Fibroblast of skin of abdomen (primary cell): ENCODE measurements at places on chromosomes 2 and 18.

DNA sequence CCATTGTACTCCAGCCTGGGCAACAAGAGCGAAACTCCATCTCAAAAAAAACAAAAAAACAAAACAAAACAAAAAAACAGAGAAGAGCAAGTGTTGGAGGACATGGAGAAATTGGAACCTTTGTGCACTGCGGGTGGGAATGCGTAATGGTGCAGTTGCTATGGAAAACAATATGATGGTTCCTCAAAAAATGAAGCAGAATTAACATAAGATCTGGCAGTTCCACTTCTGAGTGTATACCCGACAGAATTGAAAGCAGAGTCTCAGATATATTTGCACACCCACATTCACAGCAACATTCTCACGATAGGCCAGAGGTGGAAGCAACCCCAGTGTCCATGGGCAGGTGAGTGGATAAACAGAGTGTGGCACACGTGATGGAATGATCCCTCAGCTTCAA is 11.0 kb upstream of the RALB start:
- no peak for DNase-seq

DNA sequence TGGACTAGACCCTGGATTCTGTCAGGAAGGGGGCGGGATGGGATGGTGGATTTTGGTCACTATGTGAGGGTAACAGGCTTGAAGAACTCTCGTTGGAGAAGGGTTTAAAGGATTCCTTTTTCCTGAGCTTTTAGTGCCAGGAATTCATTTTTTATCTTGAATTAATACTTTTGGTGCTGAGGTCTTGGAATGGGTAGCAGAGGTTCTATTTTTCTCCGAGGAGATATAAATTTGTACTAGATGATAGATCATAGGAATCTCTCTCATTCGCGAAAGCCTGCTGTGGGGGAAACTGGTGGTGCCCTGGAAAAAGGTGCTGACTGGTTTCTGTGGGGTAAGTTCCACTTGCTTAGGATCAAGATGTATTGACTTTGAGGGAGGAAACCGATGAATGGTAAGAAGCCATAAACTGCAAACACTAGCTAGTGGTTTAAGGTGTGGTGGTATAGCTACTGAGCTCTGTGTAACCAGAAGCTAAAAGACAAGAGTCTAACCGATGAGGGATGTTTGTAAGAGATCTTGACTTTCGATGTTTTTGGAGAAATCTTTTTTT is 706 bp downstream of the AGPS start:
- no peak for DNase-seq

DNA sequence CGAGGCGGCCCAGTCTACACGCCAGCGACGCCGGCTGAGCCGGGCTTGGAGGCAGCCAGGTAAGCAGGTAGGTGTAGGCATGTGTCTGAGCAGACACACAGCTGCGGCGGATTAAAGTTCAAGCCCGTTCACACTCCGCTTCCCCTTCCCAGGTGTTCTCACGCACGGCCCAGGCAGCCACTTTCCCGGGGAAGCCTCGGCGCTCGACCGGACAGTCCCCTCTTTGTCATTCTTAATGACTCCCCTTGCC is 367 bp downstream of the TGFA start:
- no peak for DNase-seq

- no peak for DNase-seq
These were observed 64.9 kb downstream of the GALNT1 start for GRCh38 chr18:35646449-35646848.

DNA sequence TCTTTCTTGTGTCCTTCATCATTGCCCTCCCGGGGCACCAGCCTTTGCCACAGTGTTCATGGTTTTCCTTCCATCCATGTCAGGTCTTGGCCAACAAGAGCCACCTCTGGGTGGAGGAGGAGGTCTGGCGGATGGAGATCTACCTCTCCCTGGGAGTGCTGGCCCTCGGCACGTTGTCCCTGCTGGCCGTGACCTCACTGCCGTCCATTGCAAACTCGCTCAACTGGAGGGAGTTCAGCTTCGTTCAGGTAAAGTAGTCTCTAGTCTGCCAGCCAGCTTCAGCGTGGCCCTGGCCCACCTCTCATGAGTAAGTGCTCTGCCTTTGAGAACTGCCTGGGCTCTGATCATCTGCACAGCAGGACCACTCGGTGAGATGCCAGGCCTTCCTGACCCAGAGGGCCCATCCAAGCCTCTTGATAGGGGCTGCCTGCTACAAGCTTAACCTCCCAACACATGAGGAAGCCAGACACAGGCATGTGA is 31.0 kb downstream of the STEAP3 start:
- DNase-seq = no peak

GRCh38 chr2:160401895-160402294 is 91.7 kb downstream of the RBMS1 start:
- no peak for DNase-seq
